Activated T-cell treated with anti-CD3 and anti-CD28 coated beads for 24 hours (primary cell): ENCODE measurements at places on chromosomes 12 and 14.

DNA sequence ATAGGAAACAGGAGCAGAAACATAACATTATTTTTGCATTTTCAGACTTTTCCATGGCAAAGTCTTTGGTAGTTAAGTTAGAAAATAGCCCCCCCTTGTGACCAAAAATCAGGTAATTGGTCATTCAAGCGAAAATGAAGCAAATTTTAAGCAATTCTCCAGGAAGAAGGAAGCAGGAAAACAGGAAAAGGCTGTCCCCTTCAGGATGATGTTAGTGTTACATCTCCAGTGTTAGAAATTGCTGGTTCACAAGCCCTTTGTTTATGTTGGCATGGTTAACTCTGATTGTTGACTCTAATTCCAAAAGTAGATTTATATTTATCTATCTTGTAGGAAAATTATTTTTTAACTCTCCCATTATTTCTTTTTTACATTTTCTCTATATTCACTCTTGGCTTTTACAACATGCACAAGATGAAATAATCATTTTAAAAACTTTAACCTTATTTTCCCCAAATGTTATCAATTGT is 18.8 kb upstream of the GAS2L3 start:
- DNase-seq = no peak

GRCh38 chr12:51388069-51388799 is 3.0 kb downstream of the GALNT6 start:
- no peak for DNase-seq

GRCh38 chr12:131497966-131498365 is 212.9 kb upstream of the SFSWAP start:
- no peak for DNase-seq

- no peak for DNase-seq
Measured at GRCh38 chr14:74510223-74510931, 16.8 kb downstream of the ISCA2 start.

- DNase-seq = no peak
Measured at GRCh38 chr14:42319996-42320395, 713.3 kb downstream of the LRFN5 start.

- DNase-seq = no peak
Measured at GRCh38 chr14:89992273-89992672, 36.5 kb downstream of the TDP1 start.

GRCh38 chr12:76084863-76085519 is 506 bp upstream of the NAP1L1 start:
- no peak for DNase-seq

- DNase-seq = no peak
Measured at GRCh38 chr14:31029016-31029970, 3.1 kb upstream of the STRN3 start.

- DNase-seq = no peak
Measured at GRCh38 chr12:52233462-52234207, 592 bp downstream of the KRT7 start.

GRCh38 chr12:68237078-68237477 is 11.5 kb upstream of the IL26 start:
- no peak for DNase-seq

DNA sequence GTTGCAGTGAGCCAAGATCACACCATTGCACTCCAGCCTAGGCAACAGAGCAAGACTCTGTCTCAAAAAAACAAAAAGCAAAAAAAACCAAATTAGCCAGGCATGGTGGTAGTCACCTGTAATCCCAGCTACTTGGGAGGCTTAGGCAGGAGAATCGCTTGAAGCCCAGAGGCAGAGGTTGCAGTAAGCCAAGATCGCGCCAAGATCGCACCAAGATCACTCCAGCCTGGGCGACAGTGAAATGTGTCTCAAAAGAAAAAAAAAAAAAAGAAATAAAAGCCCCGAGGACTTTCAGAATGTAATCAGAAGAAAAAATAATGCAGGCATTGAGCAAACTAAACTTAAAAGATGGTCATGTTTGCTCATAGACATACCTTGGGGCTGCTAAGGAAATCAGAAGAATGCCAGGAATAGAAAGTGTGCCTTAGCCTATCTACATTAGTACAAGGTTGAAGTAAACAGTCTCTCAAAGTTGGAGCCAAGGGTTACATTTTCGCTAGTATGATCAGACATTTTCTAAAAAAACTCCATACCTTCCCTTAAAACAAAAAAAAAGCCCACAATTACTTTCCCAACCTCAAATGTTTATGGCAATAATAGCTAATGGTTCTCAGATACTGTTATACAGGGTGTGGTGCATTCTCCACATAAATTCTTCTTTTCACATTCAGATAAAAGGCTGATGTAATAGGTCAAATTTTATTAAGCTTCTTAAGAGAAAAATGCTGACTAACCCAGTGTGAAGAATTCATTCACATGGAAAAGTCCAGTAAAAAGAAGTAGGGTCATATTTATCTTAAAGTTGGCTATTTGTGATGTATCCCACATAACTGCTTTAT is 15.8 kb downstream of the DTD2 start:
- no peak for DNase-seq

DNA sequence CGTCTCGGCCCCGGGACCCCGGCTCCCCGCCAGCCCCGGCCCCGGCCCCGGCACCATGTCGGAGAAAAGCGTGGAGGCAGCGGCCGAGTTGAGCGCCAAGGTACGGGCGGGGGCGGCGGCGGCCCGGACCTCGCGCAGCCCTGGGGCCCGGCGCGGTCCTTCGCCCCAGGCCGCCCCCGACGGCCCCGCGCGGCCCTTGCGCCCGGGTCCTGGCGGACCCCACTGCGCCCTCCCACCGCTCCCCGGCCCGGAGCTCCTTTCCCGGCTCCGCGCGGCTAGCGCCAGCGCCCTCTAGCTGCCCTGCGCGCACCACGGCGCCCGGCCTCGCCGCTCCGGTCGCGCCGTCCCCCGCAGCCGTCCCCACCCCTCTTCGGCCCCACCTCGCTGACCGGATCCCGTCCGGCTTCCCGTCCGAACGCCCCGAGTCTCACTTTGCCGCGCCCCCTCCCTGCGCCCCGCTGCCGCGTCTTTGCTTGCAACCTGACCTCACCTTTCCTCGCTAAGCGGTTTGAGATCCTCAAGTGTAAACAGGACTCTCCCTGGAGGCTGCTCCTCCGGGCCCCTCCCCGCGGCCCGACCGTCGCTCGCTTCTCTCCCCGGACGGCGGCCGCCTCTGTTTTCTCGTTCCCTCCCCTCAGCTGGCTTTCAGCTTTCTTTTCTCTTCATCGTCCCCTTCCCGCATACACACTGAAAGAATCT is 637 bp downstream of the PTMS start:
- DNase-seq = no peak

GRCh38 chr12:879641-880040 is 69.9 kb downstream of the RAD52 start:
- no peak for DNase-seq

DNA sequence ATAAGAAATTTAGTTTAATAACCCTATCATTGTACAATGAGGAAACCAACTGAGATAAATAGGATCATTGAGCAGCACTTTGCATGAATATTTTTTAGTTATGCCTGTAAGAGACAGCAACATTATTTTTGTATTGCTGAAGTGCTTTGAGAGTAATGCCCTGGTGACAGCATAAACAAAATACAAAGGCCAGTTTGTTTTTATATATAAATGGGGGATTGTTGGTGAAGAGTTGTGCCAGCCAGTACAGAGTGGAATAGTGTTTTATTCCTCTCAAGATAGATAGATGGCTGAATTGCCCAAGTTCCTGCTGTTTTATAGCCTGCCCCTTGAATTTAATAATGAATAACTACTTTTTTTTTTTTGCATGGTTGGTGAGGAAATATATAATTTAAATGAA is 101.8 kb downstream of the CNTN1 start:
- DNase-seq = no peak

DNA sequence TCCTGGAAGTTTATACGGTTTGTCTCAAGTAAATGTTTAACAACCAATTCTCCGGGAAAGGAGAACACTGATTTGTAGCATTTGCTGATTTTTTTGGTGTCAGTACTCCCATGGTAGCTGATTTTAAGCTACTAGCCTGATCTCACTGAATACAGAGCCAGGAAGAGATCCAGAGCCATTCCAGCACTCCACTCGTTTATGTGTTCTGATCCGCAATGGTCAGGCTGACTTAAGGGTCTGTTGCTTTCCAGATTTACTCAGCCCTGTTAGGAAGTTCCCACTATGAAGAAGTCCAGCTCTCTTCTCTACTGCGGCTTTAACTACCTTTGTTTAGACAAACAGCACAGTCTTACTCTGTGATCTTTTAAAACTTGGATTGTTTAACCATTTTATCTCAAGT is 38.0 kb upstream of the NID2 start:
- no peak for DNase-seq

GRCh38 chr14:39768589-39768988 is 336.4 kb upstream of the FBXO33 start:
- no peak for DNase-seq

GRCh38 chr12:23484238-23484637 is 465.2 kb downstream of the SOX5 start:
- DNase-seq = no peak

DNA sequence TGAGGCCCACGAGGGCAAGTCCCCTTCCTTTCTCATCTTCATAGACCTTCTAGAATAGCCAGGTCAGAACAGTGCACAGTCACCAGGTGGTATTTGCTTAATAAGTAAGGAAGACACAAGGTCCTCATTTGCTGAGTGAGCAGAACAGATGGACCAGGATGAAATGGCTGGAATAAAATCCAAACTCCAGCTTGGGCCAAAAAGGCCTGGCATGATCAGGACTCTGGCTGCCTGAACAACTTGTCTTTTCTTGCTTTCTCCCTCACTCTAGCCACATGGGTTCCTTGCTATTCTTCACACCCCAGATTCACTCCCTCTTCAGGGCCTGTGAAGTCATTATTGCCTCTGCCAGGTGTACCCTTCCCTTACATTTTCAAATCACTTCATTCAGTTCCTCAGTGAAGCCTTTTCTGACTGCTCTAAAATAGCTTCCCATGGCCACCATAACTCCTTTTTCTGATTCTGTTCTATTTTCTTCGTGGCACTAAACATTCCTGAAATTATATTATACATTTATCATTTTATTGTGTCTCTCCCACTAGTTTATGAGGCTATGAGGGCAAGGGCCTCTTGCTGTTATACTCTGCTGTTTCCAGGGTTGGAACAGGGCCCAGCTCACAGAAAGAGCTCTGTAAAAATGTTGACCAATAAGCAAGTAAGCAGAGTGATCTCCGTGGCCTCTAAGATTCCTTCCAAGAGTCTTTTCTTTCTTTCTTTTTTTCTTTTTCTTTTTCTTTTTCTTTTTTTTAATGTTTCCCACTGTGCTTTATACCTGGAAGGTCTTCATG is 150.8 kb downstream of the TTC8 start:
- DNase-seq = no peak
